Peyer's patch (tissue), 4 donors: ENCODE measurements at places on chromosomes 11 and 22.

DNA sequence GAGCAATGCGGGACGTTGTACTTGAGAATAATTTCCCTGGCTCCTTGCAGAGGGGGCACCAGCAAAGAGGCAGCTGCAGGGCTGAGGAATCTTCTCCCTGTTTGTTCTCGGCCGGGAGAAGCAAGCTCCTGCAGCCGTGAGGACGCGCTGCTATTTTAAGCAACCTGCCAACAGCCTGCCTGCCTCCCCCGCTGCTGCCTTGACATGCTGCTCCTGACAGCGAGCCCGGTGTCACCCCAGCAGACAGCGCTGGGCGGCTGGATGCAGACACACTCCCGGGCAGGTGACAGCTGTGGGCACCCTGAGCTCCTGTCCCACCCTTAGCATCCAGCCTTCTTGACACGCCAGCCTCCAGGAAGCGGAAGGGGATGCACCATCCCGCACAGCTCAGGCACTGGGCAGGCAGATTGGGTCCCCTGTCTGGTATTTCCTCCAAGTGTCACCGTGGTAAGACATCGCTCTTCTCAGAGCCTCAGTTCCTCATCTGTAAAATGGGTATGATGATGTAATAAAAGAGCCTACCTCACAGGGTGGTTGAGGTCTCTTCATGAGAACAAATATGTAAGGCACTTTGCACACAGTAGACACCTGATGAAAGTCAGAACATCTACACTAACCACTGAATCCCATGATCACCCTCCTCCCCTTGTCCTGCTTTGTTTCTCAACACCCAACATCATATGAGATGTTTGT is 530.6 kb downstream of the MN1 start:
- DNase-seq: no peak

DNA sequence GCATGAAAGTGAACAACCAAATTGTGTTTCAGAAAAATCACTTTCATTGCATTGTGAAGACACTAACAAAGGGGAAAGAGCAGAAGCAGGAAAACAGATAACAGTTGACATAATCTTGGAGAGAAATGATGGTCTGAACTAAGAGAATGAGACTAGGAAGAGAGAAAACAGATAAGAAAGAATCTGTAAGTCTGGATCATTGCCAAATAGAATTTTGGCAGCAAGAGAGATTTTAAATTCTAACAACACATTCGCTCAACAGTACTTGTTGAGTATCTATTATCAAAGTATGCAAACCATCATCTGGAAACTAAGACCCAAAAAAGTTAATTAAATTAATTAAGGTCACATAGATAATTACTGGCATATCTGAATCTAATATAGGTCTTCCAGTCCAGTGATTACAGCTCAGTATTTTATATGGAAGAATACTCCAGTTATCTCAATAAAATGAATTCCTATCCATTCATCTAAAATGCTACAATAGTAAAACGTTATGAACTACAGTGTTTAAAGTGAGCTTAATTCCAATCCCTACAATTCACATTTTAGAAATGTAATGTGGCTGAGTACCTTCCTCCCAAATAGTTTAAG is 166.7 kb upstream of the FAT3 start:
- no peak for DNase-seq

DNA sequence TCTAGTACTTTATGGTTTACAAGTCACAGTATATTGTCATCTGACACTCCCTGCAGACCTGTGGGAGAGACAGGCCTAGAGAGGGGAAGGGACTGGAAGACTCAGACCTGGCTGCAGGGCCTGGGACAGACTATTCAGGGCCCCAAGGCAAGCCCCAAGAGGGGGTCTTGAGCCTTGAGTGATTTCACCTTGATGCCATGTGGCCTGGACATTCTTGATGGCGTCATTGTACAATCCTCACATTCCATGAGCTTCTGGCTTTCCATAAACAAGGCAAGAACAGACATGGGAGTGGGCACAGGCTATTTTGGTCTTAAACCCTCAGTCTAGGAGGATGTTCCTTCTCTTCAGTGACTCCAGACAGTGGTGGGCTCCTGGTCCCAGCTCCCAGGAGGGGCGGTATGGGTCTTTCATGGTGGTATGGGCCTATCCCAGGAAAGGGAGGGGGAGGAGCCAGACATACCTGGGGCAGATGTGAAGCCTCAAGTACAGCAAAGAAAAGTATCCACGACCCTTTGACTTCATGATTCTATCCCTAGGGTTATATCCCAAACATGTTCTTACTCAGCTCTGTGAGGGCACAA is 1.8 kb upstream of the TBC1D10A start:
- DNase-seq: peak; percentile 37

- DNase-seq: no peak
Measured at GRCh38 chr11:97786961-97787360, 1233.8 kb upstream of the CNTN5 start.

DNA sequence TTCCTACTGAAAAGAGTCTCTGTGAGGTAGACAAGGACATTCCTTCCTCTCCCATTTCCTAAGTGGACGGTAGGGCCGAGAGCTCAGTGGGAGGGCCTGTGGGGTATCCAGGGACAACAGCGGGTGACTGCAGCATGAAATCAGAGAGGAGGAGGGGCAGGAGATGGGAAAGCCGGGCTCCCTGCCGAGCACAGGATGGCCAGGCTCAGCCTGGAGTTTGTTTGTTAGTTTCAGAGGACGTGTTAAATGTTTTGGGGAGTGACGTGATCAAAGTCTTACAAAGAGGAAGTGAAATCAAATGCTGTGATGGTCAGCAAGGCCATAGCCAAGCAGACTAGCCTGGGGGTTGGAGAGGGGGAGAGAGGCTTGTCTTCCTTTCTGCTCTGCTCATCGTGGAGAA is 152.7 kb downstream of the ADAMTS15 start:
- peak; percentile 17 for DNase-seq
